Activated naive CD4-positive, alpha-beta T cell treated with Interleukin-2 at 50 U/mL for 16 hours (primary cell): ENCODE measurements at places on chromosomes 7 and 10.

- no peak for DNase-seq
Observed at GRCh38 chr7:127885843-127886242, 145.4 kb downstream of the LRRC4 start.

GRCh38 chr7:27091941-27092818, 3.6 kb downstream of the HOXA1 start:
- no peak for DNase-seq

GRCh38 chr7:40525764-40526163, 391.0 kb downstream of the SUGCT start:
- no peak for DNase-seq

DNA sequence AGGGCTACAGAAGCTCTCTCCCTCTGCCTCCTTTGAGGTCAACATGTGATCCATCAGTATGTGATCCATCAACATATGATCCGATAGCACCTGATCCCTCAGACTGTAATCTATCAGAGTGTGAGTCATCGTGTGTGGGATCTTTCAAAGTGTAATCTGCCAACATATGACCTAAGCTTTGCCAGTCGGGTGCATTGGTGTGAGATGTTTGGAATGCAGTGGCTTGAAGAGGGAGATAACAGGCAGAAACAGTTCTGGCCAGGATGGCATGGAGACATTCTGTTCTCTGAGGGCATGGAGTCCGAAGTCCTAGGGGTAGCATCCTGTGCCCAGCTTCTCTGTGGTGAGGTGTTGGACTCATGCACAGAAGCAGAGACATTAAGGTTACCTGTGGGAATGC, 217.7 kb upstream of the ETV1 start:
- DNase-seq: no peak

DNA sequence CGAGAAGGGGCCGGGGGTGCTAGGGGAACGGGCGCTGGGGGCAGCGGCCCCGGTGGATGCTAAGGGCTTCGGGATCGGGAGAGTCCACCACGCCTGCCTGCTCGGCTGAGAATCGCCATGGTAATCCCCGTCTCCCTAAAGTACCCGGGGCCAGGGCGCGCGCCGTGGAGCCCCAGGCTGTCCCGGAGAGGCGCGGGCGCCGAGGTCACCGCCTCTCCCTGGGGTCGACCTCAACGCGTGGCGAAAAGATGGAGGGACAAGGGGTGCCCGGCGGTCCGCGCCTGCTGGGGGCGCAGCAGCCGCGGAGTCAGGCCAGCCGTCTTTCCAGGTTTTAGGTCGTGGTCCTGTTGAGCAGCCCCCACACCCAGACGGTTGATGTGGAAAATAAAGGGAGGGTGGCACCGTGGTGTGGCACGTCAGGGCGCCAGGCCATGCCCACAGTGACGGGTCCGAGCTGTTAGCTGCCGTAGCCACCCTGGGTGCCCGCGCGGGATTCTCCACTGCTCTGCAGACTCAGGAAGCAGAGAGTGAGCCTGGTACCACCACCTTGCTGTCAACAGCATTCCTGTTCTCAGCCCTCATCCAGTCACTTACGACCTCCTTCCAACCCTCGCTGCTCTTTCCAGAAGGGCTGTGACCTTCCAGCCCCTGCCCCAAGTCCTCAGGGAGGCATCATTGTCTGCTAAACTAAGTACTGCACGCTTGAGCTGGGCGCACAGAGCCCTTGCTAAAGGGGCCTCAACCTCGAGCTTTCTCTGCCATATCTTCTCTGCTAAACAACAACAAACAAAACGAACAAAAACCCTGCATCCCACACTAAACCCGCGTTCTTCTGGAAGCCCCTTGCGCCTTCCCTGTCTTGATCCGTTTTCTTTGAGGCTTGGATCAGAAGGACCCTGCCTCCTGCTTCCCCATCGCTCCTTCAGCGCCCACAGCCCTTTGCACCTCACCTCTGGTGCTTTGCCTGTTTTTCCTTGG, 666 bp downstream of the SMKR1 start:
- DNase-seq: peak; percentile 22

- no peak for DNase-seq
Observed at GRCh38 chr10:113820507-113820906, 33.4 kb downstream of the DCLRE1A start.

GRCh38 chr10:114815791-114816190, 5.8 kb upstream of the FHIP2A start:
- no peak for DNase-seq

DNA sequence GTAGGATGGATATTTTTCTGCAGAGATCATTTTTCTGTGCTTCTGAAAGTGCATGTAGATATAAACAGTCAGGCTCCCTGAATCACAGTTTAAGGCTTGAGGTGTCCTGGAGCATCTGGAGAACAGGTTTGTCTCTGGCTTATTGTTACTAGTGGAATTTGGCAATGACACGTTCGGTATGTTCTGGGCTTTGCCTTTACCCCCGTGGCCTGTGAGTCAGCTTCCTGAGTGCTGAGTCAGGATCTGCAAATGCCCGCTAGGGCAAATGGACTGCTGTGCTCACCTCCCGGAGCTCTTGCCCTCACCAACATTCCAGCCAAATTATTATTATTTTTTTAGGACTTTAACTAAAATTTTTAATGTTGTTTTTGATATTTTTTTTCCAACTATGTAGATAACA, 192.5 kb upstream of the PRSS1 start:
- peak; percentile 31 for DNase-seq
